ENCODE measurements at places on chromosomes 3 and 15.

GRCh38 chr3:157081626-157082210 is 78.2 kb downstream of the CCNL1 start:
- DNase-seq = no peak

DNA sequence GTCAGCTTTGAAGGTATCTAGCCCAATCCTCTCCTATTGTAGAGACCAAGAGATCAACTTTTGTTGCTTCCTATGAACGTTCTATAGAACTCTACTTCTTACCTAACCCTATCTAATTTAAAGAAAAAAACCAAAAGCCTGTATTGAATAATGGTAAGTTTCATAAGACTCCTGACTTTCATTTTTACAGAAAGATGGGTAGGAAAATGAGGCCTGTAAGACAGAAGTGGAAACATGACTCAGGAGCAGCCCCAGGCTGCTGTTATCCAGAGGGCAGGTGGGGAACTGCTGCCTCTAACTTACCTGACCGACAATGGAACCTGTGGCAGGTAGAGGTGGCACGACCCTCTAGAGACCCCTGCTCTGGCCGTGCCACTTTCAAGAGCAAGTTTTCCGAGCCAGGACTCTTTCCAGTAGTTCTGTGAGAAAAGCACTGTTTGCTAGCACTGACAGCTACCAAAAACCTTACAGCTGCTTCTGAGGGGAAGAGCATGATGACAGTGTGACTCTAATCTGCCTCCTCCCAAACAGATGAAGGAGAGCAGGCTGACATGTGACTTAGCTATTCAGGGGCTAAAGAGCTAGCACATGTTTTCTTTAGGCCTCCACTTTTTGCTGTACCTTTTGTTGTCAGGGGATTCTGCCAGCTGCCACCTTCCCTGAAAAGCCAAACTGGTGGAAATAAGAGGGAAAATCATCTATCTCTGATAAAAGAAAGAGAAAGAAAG is 17.5 kb downstream of the POPDC2 start:
- no peak for DNase-seq

DNA sequence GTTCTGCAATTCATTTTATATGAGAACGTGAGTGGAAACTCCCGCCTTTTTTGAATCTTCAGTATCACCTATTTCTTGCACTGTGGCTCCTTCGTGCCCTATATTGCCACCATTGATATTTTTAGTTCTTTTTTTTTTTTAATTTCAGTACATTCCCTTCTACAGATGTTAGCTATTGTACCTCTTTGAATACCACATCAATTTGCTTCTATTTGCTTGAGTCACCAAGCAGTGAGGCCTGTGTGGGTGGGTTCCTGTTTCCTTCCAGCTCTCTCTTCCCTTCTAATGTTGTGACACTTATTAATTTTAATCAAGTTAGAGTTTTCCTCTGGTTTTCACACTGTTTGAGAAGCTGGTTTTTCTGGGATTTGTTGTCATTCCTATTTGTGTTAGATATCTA is 8.7 kb downstream of the HACD2 start:
- DNase-seq = no peak

DNA sequence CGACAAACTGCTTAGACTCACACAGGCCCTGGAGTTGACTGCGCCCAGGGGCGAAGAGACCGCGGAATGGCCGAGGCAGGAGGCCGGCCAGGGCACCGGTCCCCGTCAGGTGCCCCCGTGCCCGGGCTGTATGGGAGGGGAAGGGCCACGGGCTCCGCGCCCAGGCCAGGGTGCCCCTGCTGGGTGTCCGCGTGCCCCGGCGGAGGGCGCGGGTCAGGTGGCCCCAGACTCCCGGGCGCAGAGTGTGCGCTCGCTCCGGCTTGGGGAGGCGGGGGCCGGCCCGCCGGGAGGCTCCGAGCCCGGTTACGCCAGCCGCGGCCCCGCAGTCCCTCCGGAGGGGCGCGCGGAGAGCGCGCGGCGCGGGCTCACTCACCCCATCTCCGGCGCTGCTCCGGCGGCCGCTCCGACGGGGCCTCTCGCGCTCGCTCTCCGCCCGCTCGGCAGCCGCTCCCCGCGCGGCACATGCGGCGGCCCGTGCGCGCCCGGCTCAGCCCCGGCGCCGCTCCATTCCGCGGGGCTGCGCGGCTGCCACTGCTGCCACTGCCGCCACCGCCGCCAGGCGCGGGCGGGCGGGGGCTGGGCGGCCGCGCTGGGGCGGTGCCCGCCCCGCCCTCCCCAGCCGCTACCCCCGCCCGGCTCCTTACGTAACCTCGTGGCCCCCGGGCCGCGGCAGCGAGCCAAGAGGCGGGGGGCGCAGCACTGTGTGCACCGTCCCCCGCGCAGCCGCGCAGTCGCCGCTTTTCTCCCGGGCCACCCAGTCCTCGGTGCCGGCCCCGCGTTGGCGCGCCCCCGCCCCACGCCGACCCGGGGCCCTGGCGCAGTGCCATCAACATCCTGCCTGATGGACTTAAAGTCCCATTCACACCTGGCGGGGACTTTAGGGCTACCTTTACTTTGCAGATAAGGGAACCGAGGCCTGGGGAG is at the start of gene HOMER2:
HOMER2 (minus strand) TSS at position 563 of the 924 bp plus-strand sequence; CDS start at position 378, 185 bp downstream.
- no peak for DNase-seq

Measured in NCI-H1048 (cell line).